Activated T-helper 1 cell treated with anti-CD3 and anti-CD28 coated beads, Interleukin-12 subunit alpha, Interleukin-12 subunit beta, Interleukin-2, Interleukin-4 antibody, amounts not matched to agents 30 ng/mL and 10 ng/mL and 1 ng/mL, durations not matched to agents 14 hours and 24 hours and 36 hours (primary cell): ENCODE measurements at places on chromosomes 4 and X.

DNA sequence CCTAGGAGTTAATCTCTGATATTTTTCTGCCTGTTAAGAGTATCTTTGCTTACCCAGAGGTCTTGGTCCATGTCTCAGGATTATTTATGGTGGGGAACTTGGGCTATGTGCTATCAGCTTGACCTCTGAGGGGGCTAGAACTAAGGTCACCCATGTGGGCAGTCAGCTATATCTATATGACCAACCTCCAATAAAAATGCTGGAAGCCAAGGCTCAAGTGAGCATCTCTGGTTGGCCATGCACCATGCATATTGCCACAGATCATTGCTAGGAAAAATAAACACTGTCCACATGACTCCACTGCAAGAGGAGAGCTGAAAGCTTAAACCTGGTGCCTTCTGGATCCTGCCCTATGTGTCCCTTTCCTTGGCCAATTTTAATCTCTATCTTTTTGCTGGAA lies 196.5 kb upstream of the SLC7A11 start:
- no peak for DNase-seq

DNA sequence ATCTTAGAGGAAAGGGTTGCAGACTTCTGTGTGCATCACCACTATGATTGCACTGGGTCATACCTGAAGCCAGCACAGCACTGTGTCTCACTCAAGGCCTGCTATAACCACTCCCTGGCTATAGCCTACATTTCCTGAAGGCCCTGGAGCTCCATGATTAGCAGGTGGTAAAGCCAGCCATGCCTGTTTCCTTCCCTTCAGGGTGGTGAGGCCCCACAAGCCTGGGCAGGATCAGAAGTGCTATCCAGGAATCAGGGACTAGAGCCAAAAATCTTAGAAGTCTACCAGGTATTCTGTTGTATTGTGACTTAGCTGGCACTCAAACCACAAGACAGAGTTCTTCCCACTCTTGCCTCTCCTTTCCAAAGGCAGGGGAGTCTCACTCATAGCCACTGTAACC lies 734.6 kb downstream of the GLUD2 start:
- DNase-seq, result no peak

- DNase-seq, result no peak
Measured at GRCh38 chrX:153819384-153820040, 10.8 kb downstream of the PDZD4 start.

- no peak for DNase-seq
Measured at GRCh38 chrX:7828594-7828993, 14.4 kb upstream of the VCX start.

DNA sequence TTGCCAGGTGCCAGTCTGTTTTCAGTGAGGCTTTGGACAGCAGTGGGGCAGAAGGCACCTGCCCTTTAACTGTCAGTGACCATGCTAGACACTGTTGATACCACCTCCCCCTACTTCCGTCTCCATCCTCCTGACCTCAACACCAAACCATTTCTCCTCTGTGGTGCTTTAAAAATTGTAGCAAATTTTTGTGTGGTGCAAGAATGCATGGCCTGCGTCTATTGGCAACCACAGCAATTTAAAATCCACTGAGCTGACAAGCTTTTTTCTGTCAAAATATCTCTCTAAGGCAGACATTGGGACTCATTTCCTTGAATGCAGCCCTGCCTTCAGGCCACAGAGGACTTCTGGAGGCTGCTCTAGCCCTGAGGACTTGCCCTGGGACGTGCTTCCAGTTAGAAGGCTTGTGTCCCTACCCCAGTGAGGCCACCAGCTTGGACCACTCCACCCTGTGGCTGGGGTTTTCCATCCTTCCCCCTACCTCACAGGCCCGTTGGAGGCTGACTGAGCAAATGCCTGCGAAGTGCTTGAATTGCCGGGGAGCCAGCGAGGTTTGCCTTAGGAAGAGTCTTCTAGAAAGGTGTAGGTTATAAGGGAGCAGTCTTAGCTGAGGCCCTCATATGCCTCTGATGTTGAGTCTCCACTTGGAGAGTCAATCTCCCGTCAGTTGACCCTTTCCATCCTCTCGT lies 6.9 kb downstream of the PRRG3 start:
- no peak for DNase-seq
